Activated T-cell treated with anti-CD3 and anti-CD28 coated beads, Interleukin-2, amount 50 U/mL, for 72 hours (primary cell): ENCODE measurements at places on chromosomes 16 and 17.

DNA sequence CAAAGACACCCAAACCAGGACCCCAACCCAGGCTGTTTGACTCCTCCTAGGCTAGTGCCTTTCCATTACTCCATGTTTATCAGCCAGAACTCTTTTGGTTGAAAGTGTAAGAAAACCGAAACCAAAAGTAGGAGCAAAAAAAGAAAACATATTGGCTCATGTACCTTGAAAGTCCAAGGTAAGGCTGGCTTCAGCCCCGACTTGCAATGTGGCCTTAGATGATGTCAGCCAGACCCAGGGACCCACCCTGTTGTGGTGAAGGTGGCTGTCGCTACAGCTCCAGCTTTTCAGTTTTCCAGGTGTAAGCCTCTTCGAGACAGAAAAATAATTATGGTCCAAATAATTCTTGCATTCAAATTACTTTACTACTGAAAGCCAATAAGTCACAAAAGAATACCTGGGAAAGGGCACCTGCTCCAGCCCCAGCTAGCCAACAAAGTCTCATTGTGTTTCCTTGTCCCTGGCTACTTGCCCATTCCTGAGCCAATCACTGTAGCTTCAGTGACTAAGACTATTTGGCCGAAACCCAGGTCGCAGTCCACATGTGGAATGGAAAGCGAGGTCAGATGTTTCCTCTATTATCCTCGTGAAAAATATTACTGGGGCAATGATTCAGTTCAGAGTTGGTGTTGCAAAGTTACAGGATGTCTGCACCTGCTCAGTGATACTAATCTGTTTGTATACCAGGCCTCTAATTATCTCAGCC is 20.7 kb downstream of the DNAH9 start:
- H3K27ac ChIP-seq, result no peak overlapping the region
- no peaks in the 10 kb centered on the region for H3K27me3 ChIP-seq
- no peak for DNase-seq
- H3K4me3 ChIP-seq, result no peak overlapping the region
- no peaks in the 10 kb centered on the region for H3K4me1 ChIP-seq
- no peaks in the 10 kb centered on the region for H3K36me3 ChIP-seq

DNA sequence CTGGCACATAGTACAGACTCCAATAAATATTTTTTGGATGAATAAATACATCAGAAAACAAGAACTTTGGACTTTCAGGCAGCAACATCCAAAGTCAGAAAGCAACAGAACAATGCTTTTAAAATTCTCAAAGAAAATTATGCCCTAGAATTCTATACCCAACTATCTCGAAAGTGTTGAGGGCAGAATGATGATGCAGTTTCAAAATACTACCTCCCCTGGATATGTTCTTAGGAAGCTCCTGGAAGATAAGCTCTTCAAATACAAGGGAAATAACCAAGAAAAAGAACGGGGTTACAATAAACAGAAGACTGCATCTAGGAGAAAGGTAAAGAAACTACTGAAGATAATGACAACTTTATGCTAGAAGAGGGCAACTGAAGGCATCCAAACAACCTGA is 11.0 kb downstream of the SIAH1 start:
- no peaks in the 10 kb centered on the region for H3K27me3 ChIP-seq
- no peaks in the 10 kb centered on the region for H3K36me3 ChIP-seq
- no peak for DNase-seq

DNA sequence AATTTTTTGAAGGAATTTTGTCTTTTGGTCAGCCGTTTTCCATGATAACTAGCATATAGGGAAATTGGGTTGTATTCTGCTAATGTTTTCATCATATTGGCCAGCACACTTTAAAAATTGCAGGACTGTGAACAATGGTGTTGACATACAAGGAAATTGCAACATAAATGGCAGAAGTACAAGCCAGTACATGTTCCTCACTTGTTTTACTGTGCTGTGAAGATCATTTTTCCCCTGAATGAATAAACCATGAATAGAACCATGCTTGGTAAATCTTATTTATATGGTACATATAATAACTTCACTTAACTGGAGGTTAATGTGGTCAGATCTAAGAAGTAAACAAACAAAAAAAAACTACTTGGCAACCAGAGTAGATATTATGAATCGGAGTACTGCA is 22.8 kb downstream of the OMG start:
- H3K27ac ChIP-seq, result no peak overlapping the region
- H3K4me1 ChIP-seq, result no peaks in the 10 kb centered on the region
- DNase-seq, result no peak
- H3K36me3 ChIP-seq, result no peaks in the 10 kb centered on the region
- no peak overlapping the region for H3K4me3 ChIP-seq

- no peak overlapping the region for H3K27ac ChIP-seq
- H3K27me3 ChIP-seq, result no peaks in the 10 kb centered on the region
- no peak overlapping the region for H3K4me3 ChIP-seq
- DNase-seq, result no peak
These were observed 52.5 kb downstream of the FTO start for GRCh38 chr16:53756275-53756996.

GRCh38 chr17:43983515-43984411 is 20.7 kb upstream of the NAGS start:
- DNase-seq, result peak; percentile 13
- peak overlapping the region; percentile 59 for H3K4me3 ChIP-seq
- peaks cover 40% of the 10 kb centered on the region for H3K27me3 ChIP-seq
- no peaks in the 10 kb centered on the region for H3K4me1 ChIP-seq

GRCh38 chr17:81635973-81636504 is 873 bp downstream of the NPLOC4 start:
- H3K27me3 ChIP-seq, result no peaks in the 10 kb centered on the region
- H3K27ac ChIP-seq, result peak overlapping the region; percentile 95

DNA sequence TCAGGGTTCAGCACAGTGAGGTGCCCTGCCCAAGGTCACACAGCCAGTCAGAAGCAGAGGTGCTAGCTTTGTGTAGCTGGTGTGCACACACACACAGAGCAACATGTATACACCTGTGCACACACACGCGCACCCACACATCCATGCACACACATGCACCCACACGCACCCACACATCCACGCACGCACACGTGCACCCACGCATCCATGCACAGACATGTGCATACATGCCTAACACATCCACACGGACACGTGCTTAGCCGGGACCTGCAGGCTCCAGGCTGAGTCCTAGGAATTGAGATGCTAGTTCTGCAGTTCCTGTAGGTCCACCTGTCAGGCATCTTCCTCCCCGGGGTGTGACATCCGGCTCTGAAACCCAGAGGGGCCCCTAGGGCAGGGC is 13.0 kb upstream of the DPEP1 start:
- H3K27me3 ChIP-seq, result no peaks in the 10 kb centered on the region
- H3K36me3 ChIP-seq, result no peaks in the 10 kb centered on the region
- H3K4me3 ChIP-seq, result no peak overlapping the region
- no peak overlapping the region for H3K27ac ChIP-seq
- no peak for DNase-seq

- peaks cover 24% of the 10 kb centered on the region for H3K4me1 ChIP-seq
- H3K4me3 ChIP-seq, result no peak overlapping the region
- no peak for DNase-seq
- H3K27ac ChIP-seq, result no peak overlapping the region
These were observed 29.7 kb downstream of the RAI1 start for GRCh38 chr17:17710728-17711541.

DNA sequence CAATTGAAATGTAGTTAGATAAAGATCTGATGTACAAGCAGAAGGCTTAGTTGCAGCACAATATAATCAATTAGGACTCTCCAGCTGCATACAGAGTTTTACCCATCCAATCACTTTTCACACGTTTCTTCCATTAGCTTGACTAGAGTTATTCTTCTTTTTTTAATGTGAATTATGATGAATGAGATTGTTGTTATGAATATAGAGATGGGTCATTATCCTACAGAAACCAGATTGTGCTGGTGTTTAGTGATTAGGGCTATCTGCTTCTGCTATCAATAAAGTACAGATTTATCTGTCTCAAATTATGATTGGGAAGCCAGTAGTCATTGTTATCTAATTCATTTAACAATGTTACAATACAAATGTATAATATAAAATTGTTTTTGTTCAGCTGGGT is 221.4 kb upstream of the TBX2 start:
- H3K27ac ChIP-seq, result no peak overlapping the region
- no peak for DNase-seq
- no peaks in the 10 kb centered on the region for H3K4me1 ChIP-seq

GRCh38 chr16:3087243-3088235 is 11.6 kb downstream of the ZSCAN10 start:
- peaks cover 1% of the 10 kb centered on the region for H3K36me3 ChIP-seq
- no peaks in the 10 kb centered on the region for H3K27me3 ChIP-seq
- H3K4me1 ChIP-seq, result peaks cover 52% of the 10 kb centered on the region
- H3K27ac ChIP-seq, result no peak overlapping the region
- no peak for DNase-seq

GRCh38 chr16:81713796-81714195 is 65.3 kb upstream of the PLCG2 start:
- H3K36me3 ChIP-seq, result peaks cover 1% of the 10 kb centered on the region
- H3K27me3 ChIP-seq, result no peaks in the 10 kb centered on the region
- no peak overlapping the region for H3K27ac ChIP-seq
- peaks cover 42% of the 10 kb centered on the region for H3K4me1 ChIP-seq
- DNase-seq, result no peak
